ENCODE measurements at places on chromosomes 5 and 9.

- H3K27ac ChIP-seq, result no peak overlapping the region
- no peaks in the 10 kb centered on the region for H3K4me1 ChIP-seq
- DNase-seq, result no peak
- H3K36me3 ChIP-seq, result no peaks in the 10 kb centered on the region
- H3K4me3 ChIP-seq, result no peak overlapping the region
Measured at GRCh38 chr9:136566901-136567300, 21.1 kb upstream of the NOTCH1 start.

DNA sequence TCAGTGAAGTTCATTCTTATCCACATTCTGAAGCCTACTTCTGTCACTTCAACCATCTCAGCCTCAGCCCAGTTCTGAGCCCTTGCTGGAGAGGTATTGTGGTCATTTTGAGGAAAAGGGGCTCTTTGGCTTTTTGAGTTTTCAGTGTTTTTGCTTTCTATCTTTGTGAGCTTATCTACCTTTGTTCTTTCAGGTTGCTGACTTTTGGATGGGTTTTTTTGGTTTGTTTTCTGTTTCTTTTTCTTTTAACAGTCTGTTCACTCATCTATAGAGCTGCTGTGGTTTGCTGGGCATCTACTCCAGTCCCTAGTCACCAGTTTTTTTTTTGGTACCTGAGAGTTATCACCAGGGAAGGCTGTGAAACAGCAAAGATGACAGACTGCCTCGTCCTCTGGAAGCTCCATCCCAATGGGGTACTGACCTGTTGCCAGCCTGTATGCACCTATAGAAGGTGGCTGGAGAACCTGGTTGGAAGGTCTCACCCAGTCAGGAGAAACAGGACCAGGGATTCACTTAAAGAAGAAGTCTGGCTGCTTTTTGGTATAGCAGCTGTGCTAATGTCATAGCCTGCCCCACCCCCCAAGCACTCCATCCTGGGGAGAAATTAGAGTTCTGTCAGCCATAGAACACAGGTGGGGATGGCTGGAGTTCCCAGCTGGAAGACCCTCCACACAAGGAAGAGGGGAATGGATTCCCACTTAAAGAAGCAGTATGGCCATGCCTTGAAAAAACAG lies 138.6 kb upstream of the TSLP start:
- H3K4me3 ChIP-seq, result no peak overlapping the region
- no peaks in the 10 kb centered on the region for H3K4me1 ChIP-seq
- H3K36me3 ChIP-seq, result no peaks in the 10 kb centered on the region
- H3K27ac ChIP-seq, result no peak overlapping the region
- no peak for DNase-seq
- H3K27me3 ChIP-seq, result peaks cover 17% of the 10 kb centered on the region

GRCh38 chr9:35518225-35518821 lies 28.4 kb downstream of the RUSC2 start:
- no peak for DNase-seq
- H3K27ac ChIP-seq, result no peak overlapping the region
- no peaks in the 10 kb centered on the region for H3K36me3 ChIP-seq
- no peaks in the 10 kb centered on the region for H3K27me3 ChIP-seq

GRCh38 chr5:28397502-28397941 lies 1359.1 kb upstream of the CDH9 start:
- no peaks in the 10 kb centered on the region for H3K4me1 ChIP-seq
- no peak overlapping the region for H3K4me3 ChIP-seq
- no peak for DNase-seq
- no peaks in the 10 kb centered on the region for H3K27me3 ChIP-seq

- H3K27ac ChIP-seq, result no peak overlapping the region
- H3K36me3 ChIP-seq, result no peaks in the 10 kb centered on the region
- H3K4me3 ChIP-seq, result no peak overlapping the region
Measured at GRCh38 chr5:58394339-58394738, 65.5 kb downstream of the PLK2 start.

DNA sequence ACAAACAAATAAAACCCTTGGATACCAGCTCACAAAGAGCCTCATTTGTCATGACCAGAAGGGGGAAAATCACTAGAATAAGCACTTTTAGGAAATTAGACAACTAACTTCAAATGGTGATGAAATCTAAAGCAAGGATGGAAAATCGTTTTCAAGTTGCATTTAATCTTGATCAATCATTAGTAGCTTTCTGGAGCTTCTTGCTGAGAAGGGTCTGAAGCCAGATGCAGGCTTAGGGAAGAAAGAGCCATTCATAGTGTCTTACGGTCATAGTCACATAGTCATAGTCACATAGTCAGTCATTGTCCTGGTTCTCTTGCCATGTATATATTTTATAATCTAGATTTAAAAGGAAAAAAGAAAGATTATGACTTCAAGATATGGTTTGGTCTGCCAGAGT lies 610.5 kb downstream of the ACTL7B start:
- no peak for DNase-seq
- H3K27ac ChIP-seq, result no peak overlapping the region
- H3K27me3 ChIP-seq, result no peaks in the 10 kb centered on the region
- H3K4me1 ChIP-seq, result no peaks in the 10 kb centered on the region

GRCh38 chr5:160747987-160748386 lies 104.0 kb downstream of the ATP10B start:
- H3K27ac ChIP-seq, result no peak overlapping the region
- no peak overlapping the region for H3K4me3 ChIP-seq
- H3K36me3 ChIP-seq, result no peaks in the 10 kb centered on the region
- H3K4me1 ChIP-seq, result no peaks in the 10 kb centered on the region

GRCh38 chr9:18926513-18926912 lies 106.5 kb downstream of the SAXO1 start:
- no peaks in the 10 kb centered on the region for H3K4me1 ChIP-seq
- no peaks in the 10 kb centered on the region for H3K36me3 ChIP-seq
- H3K27me3 ChIP-seq, result no peaks in the 10 kb centered on the region
- no peak overlapping the region for H3K4me3 ChIP-seq

DNA sequence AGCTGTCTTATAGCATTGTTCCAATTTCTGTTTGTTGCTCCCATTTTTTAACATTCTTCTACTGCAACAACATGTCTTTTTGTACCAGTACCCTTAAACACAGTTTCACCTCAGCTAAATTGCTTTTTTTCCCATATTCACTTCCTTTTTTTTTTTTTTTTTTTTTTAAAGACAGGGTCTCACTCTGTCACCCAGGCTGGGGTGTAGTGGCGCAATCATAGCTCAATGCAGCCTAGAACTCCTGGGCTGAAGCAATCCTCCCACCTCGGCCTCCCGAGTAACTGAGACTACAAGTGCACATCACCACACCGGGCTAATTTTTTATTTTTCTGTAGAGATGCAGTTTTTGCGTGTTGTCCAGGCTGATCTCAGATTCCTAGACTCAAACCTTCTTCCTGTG lies 161.3 kb downstream of the NIPBL start:
- H3K4me3 ChIP-seq, result no peak overlapping the region
- no peak overlapping the region for H3K27ac ChIP-seq
- no peaks in the 10 kb centered on the region for H3K27me3 ChIP-seq
- H3K4me1 ChIP-seq, result no peaks in the 10 kb centered on the region
- no peak for DNase-seq

GRCh38 chr5:6820851-6821479 lies 107.7 kb downstream of the TENT4A start:
- H3K27me3 ChIP-seq, result peaks cover 19% of the 10 kb centered on the region
- no peak overlapping the region for H3K27ac ChIP-seq
- H3K4me3 ChIP-seq, result no peak overlapping the region
- H3K36me3 ChIP-seq, result peaks cover 4% of the 10 kb centered on the region

- no peak overlapping the region for H3K4me3 ChIP-seq
- H3K4me1 ChIP-seq, result no peaks in the 10 kb centered on the region
- no peaks in the 10 kb centered on the region for H3K36me3 ChIP-seq
- H3K27ac ChIP-seq, result no peak overlapping the region
Measured at GRCh38 chr9:72960446-72960845, 7.6 kb upstream of the ALDH1A1 start.

DNA sequence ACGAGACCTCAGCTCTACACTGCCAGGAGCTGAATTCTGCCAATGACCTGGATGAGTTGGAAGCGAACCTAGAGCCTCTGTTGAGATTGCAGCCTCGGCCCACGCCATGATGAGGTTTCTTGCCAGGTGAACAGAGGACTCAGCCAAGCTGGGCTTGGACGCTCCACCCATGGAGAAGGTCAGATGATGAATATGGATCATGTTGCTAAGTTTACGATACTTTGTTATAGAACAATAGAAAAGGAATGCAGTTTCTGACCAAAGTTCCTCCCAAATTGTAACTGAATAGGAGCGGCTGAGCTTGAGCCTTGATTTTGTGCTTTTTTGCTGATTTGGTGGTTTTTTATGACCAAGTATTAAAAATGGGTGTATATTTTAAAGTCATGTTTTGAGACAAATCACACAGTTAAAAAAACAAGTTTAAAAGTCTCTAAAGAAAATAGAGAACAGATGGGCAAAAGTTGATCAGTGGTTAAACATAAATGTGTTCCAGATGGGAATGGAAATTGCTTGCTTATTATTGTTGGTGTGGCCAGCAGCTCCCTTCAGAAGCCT lies 32.9 kb downstream of the ROPN1L start:
- H3K27ac ChIP-seq, result no peak overlapping the region
- H3K4me3 ChIP-seq, result no peak overlapping the region
- H3K27me3 ChIP-seq, result no peaks in the 10 kb centered on the region
- H3K4me1 ChIP-seq, result no peaks in the 10 kb centered on the region
- no peak for DNase-seq

- H3K4me3 ChIP-seq, result no peak overlapping the region
- H3K27me3 ChIP-seq, result no peaks in the 10 kb centered on the region
- no peak for DNase-seq
- H3K27ac ChIP-seq, result no peak overlapping the region
- H3K4me1 ChIP-seq, result peaks cover 45% of the 10 kb centered on the region
Measured at GRCh38 chr9:100350188-100350587, 2.6 kb downstream of the TEX10 start.

- H3K36me3 ChIP-seq, result peaks cover 2% of the 10 kb centered on the region
- H3K4me3 ChIP-seq, result peak overlapping the region; percentile 22
- no peak overlapping the region for H3K27ac ChIP-seq
- peaks cover 13% of the 10 kb centered on the region for H3K4me1 ChIP-seq
- DNase-seq, result no peak
Measured at GRCh38 chr5:161547738-161548486, 1.4 kb upstream of the GABRB2 start.

DNA sequence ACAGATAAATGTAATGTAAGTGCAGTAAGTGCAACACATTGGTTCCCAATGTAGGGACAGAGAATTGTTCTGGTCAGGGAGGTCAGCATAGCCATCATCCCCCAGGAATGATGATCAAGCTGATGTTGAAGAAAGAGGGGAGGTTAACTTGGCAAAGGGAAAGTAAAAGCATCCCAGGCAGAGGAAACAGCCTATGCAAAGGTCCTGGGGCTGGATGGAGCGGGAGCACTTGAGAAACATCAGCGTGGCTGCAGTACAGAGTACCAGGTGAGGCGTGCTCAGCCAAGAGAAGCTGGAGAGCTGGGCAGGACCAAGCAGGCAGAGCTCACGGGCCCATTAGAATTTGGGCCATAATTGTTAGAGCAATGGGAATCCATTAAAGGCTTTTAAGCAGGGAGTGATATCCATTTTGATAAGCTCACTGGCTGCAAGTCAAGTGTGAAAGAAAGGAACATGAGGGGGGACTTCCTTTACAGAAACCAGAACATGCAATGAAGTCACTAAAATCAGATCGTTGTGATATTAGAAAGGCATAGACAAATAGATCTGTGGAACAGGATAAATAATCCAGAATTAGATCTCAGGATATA lies 50.1 kb upstream of the HAND1 start:
- H3K27ac ChIP-seq, result no peak overlapping the region
- H3K4me1 ChIP-seq, result no peaks in the 10 kb centered on the region
- no peak for DNase-seq
- no peaks in the 10 kb centered on the region for H3K36me3 ChIP-seq

GRCh38 chr5:32276173-32276853 lies 36.4 kb downstream of the MTMR12 start:
- no peak overlapping the region for H3K4me3 ChIP-seq
- no peak for DNase-seq
- H3K27me3 ChIP-seq, result no peaks in the 10 kb centered on the region
- peaks cover 52% of the 10 kb centered on the region for H3K4me1 ChIP-seq
- peak overlapping the region; percentile 77 for H3K27ac ChIP-seq

GRCh38 chr5:181127907-181128626 lies 2.9 kb downstream of the OR2V1 start:
- no peak overlapping the region for H3K27ac ChIP-seq
- H3K27me3 ChIP-seq, result peaks cover 51% of the 10 kb centered on the region
- no peak for DNase-seq
- H3K4me3 ChIP-seq, result no peak overlapping the region

- no peak for DNase-seq
- peaks cover 3% of the 10 kb centered on the region for H3K4me1 ChIP-seq
- H3K36me3 ChIP-seq, result no peaks in the 10 kb centered on the region
Measured at GRCh38 chr5:86968301-86968753, 299.4 kb upstream of the RASA1 start.

GRCh38 chr9:111799915-111800526 lies 5.3 kb upstream of the SHOC1 start:
- H3K27me3 ChIP-seq, result no peaks in the 10 kb centered on the region
- no peaks in the 10 kb centered on the region for H3K36me3 ChIP-seq
- no peak for DNase-seq

DNA sequence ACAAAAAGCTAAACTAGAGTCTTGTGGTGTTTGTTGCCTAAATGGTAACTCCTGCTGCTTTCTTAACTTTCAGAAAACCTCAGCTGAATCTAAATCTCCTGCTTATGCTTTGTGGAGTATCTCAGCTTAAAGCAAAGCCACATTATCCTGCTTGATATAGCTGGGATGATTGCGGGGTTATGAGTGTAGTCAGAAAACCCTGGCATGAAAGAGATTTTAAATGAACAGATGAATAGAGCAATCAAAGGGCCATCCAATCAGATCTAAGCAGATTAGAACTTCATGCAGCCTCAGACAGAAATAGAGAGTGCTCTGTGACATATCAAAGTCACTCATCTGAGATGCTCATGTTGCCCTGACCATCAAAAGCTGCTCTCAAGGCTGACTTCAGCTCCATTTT lies 305.5 kb downstream of the DMRT2 start:
- H3K27ac ChIP-seq, result no peak overlapping the region
- no peak for DNase-seq
- no peaks in the 10 kb centered on the region for H3K4me1 ChIP-seq
- no peaks in the 10 kb centered on the region for H3K27me3 ChIP-seq
- H3K36me3 ChIP-seq, result no peaks in the 10 kb centered on the region

GRCh38 chr5:76642390-76643040 lies 19.3 kb upstream of the F2RL2 start:
- H3K4me3 ChIP-seq, result no peak overlapping the region
- peaks cover 4% of the 10 kb centered on the region for H3K4me1 ChIP-seq
- H3K36me3 ChIP-seq, result peaks cover 40% of the 10 kb centered on the region
- H3K27ac ChIP-seq, result no peak overlapping the region
- DNase-seq, result no peak
- H3K27me3 ChIP-seq, result no peaks in the 10 kb centered on the region

GRCh38 chr5:159005062-159005461 lies 94.7 kb downstream of the EBF1 start:
- peaks cover 8% of the 10 kb centered on the region for H3K27me3 ChIP-seq
- no peak for DNase-seq
- H3K4me1 ChIP-seq, result peaks cover 13% of the 10 kb centered on the region
- H3K27ac ChIP-seq, result no peak overlapping the region
- H3K36me3 ChIP-seq, result no peaks in the 10 kb centered on the region
- no peak overlapping the region for H3K4me3 ChIP-seq
